Uterus (tissue), 4 donors: ENCODE measurements at places on chromosomes 2 and 18. TPM values are rescaled to one million over a fixed set of nuclear protein-coding genes. Genes with fewer than 3 reads are reported as not detected.

Gene EFEMP1
- 57.0 TPM for total RNA-seq

Gene ANKRD62
- 0.18 TPM for total RNA-seq

Gene NPHP1
- 24.7 TPM for total RNA-seq

Gene ZNF521
- 95.5 TPM for total RNA-seq

Gene IL37
- total RNA-seq: not detected

Gene GMCL1
- 15.9 TPM for total RNA-seq

- no peaks in the 10 kb centered on the region for H3K27me3 ChIP-seq
- no peak for DNase-seq
- no peaks in the 10 kb centered on the region for H3K4me1 ChIP-seq
- no peaks in the 10 kb centered on the region for H3K36me3 ChIP-seq
Measured at GRCh38 chr2:211854832-211855231, 683.8 kb downstream of the ERBB4 start.

- DNase-seq: peak; percentile 12
- H3K27ac ChIP-seq: peak overlapping the region; percentile 90
- H3K4me1 ChIP-seq: peaks cover 6% of the 10 kb centered on the region
- no peaks in the 10 kb centered on the region for H3K27me3 ChIP-seq
- no peak overlapping the region for H3K4me3 ChIP-seq
Measured at GRCh38 chr2:239220981-239221396, 179.8 kb downstream of the HDAC4 start.

DNA sequence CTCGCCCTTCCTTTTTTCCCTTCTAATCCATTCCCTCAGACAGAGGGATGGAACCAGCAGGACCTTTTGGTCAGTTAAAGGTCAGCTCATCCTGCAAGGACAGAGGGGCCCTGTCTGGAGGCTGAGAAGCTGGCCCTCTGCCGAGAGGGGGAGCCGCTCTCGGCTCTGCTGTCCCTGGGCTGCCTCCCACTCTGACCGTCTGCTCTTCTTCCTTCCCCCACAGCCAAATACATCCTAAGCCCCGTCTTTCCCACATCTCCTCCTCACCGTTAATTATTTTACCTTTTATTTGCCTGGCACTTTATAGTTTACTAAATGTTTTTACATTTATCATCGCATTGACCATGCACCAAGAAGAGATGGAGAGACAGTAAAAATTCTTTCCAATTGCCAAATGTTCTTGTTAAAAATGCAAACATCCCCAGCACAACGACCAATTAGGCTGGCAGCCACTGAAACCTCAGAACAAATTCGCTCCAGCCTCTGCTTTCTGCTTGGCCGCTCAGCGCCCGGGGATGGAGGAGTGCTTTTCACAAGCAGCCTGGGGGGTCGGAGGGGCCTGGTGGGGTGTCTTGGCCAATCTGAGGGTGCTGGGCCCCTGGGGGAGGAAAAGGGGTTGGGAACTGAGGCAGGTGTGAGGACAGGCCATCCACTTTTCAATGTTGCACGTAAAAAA lies 123.7 kb downstream of the TNS1 start:
- DNase-seq: no peak
- peak overlapping the region; percentile 59 for H3K27ac ChIP-seq
- H3K4me3 ChIP-seq: no peak overlapping the region
- peaks cover 9% of the 10 kb centered on the region for H3K4me1 ChIP-seq
- no peaks in the 10 kb centered on the region for H3K27me3 ChIP-seq

DNA sequence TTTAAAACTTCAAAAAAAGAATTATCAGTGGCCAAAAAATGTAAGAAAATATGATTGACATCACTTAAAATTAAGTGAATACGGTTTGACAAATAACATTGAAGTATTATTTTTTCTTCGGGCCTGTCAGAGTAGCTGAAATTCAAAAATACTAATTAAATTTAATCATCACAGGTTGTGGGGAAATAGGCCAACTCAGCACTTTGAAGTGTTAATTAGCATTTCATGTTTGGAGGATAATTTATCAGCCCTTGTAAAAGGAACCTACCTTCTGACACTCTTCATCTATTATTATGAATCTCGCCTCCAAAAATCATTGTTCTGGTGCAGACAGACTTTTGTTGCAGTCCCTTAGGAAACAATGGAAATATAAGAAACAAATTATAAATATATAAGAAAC lies 17.6 kb upstream of the OR6B3 start:
- DNase-seq: no peak
- no peaks in the 10 kb centered on the region for H3K4me1 ChIP-seq
- no peaks in the 10 kb centered on the region for H3K27me3 ChIP-seq
- H3K27ac ChIP-seq: no peak overlapping the region
- no peak overlapping the region for H3K4me3 ChIP-seq
- no peaks in the 10 kb centered on the region for H3K36me3 ChIP-seq

- no peaks in the 10 kb centered on the region for H3K36me3 ChIP-seq
- peak overlapping the region; percentile 97 for H3K4me3 ChIP-seq
- DNase-seq: no peak
- peak overlapping the region; percentile 94 for H3K27ac ChIP-seq
- no peaks in the 10 kb centered on the region for H3K4me1 ChIP-seq
Measured at GRCh38 chr18:79987566-79987965, 797 bp downstream of the TXNL4A start.

GRCh38 chr18:45839414-45840395 lies 14.2 kb downstream of the SIGLEC15 start:
- DNase-seq: no peak
- H3K4me1 ChIP-seq: no peaks in the 10 kb centered on the region
- H3K36me3 ChIP-seq: no peaks in the 10 kb centered on the region
- H3K27ac ChIP-seq: no peak overlapping the region

GRCh38 chr2:32671885-32672533 lies 44.2 kb downstream of the TTC27 start:
- no peaks in the 10 kb centered on the region for H3K27me3 ChIP-seq
- no peaks in the 10 kb centered on the region for H3K4me1 ChIP-seq
- no peak for DNase-seq
- no peaks in the 10 kb centered on the region for H3K36me3 ChIP-seq
- no peak overlapping the region for H3K4me3 ChIP-seq

GRCh38 chr2:216491793-216492596 lies 6.6 kb upstream of the RPL37A start:
- DNase-seq: no peak
- H3K27me3 ChIP-seq: no peaks in the 10 kb centered on the region
- H3K4me1 ChIP-seq: no peaks in the 10 kb centered on the region
- H3K4me3 ChIP-seq: no peak overlapping the region

DNA sequence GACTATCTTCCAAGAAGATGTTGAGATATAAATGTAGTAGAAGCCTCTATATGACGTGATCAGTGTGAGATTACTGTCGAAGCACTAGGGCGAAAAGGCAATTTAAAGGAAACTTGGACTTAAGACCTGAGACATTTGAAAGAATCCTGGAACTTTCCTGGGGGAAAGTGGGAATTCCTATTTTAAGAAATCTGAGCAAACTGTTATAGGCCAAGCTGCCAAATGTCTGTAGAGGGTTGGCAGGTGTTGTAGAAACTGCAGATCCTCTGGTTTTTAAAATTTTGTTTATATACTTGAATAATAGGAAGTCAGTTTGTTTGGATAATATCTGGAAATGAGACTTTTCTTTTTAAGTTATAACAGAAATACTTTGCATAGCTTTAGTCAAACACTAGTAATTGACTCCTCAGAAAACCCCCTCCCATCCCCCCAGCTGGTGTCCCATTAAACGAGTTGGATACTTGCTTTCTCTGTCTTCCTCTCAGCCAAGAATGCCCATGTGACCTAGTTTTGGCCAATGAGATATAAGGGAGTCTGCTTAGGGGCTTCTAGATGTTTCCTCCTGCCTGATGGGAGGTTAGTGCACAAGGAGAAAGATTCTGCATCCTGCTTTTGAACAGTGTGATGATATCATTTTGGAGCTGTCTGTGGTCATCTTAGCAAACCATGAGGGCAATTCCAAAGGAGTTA lies 61.2 kb downstream of the MOGAT1 start:
- H3K4me3 ChIP-seq: no peak overlapping the region
- no peaks in the 10 kb centered on the region for H3K36me3 ChIP-seq
- no peak overlapping the region for H3K27ac ChIP-seq
- H3K27me3 ChIP-seq: no peaks in the 10 kb centered on the region

GRCh38 chr2:14358774-14359173 lies 273.7 kb upstream of the LRATD1 start:
- H3K27me3 ChIP-seq: no peaks in the 10 kb centered on the region
- no peak overlapping the region for H3K4me3 ChIP-seq
- H3K36me3 ChIP-seq: no peaks in the 10 kb centered on the region
- H3K4me1 ChIP-seq: no peaks in the 10 kb centered on the region

GRCh38 chr2:225948903-225949302 lies 549.4 kb downstream of the NYAP2 start:
- no peaks in the 10 kb centered on the region for H3K27me3 ChIP-seq
- H3K4me3 ChIP-seq: no peak overlapping the region
- no peak for DNase-seq
- H3K36me3 ChIP-seq: no peaks in the 10 kb centered on the region
- H3K4me1 ChIP-seq: no peaks in the 10 kb centered on the region
- H3K27ac ChIP-seq: no peak overlapping the region

DNA sequence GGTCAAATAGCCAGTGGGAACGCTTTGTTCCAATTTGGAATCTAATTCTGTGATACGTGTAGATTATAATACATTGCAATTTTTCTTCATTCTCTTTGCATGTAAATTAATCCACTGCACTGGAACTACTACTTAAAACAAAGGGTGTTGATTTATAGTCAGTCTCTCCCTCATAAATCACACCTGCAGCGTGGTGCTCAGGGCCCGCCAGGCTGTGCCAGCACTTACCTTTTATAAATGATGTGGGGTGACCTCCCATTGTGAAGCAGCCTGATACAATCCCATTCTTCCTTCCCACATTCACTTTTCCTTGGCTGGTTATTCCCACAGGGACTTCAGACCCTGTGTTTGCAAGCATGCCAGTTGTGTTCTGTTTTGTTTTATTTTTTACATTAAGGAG lies 302.3 kb upstream of the ID2 start:
- H3K27me3 ChIP-seq: no peaks in the 10 kb centered on the region
- no peaks in the 10 kb centered on the region for H3K4me1 ChIP-seq
- H3K36me3 ChIP-seq: no peaks in the 10 kb centered on the region
- peak overlapping the region; percentile 49 for H3K27ac ChIP-seq

DNA sequence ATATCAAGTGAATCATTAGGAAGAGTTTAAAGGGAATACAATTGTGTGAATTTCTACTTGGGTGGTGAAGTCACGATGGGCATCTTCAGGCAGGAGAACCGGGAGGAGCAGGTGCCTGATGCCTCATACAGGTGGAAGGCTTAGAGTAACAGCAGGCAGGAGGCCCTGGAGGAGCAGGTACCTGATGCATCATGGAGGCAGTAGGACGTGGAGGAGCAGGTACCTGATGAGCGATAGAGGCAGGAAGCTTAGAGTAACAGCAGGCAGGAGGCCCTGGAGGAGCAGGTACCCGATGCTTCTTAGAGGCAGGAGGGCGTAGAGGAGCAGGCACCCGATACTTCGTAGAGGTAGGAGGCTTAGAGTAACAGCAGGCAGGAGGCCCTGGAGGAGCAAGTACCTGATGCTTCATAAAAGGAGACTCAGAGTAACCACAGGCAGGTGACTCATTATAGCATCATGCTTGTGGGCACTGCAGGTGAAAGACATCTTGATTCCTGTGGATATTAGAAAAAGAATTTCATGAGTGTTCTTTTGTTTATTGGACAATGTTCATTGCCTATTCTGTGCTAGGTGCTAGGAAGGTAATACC lies 133.9 kb downstream of the ATP9B start:
- no peaks in the 10 kb centered on the region for H3K36me3 ChIP-seq
- H3K27ac ChIP-seq: no peak overlapping the region

GRCh38 chr2:1170241-1170640 lies 219.6 kb downstream of the SNTG2 start:
- H3K4me1 ChIP-seq: no peaks in the 10 kb centered on the region
- no peak overlapping the region for H3K27ac ChIP-seq
- no peak overlapping the region for H3K4me3 ChIP-seq
- DNase-seq: no peak

DNA sequence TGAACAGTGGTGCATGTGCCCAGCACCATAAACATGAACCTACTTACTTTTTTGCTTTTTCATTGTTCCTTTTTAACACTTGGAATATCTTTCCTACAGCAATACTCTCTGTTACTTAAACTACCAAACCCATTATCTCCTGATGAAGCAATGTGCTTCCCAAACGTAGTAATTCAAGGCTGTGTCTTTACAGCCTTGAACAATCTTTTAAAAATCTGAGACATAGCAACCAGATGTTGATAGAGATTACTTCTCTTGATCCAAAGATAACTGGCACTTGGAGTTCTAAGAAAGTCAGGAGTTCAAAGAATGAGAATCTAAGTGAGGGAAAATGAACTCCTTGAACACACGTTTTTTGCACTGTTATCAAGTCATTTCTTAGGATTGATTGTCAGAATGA lies 40.4 kb downstream of the ATP8B1 start:
- no peak overlapping the region for H3K4me3 ChIP-seq
- no peaks in the 10 kb centered on the region for H3K27me3 ChIP-seq
- peaks cover 2% of the 10 kb centered on the region for H3K4me1 ChIP-seq
- no peaks in the 10 kb centered on the region for H3K36me3 ChIP-seq
- H3K27ac ChIP-seq: no peak overlapping the region

GRCh38 chr2:27549303-27549702 lies 33.5 kb upstream of the ZNF512 start:
- H3K27ac ChIP-seq: no peak overlapping the region
- DNase-seq: no peak
- no peaks in the 10 kb centered on the region for H3K4me1 ChIP-seq

DNA sequence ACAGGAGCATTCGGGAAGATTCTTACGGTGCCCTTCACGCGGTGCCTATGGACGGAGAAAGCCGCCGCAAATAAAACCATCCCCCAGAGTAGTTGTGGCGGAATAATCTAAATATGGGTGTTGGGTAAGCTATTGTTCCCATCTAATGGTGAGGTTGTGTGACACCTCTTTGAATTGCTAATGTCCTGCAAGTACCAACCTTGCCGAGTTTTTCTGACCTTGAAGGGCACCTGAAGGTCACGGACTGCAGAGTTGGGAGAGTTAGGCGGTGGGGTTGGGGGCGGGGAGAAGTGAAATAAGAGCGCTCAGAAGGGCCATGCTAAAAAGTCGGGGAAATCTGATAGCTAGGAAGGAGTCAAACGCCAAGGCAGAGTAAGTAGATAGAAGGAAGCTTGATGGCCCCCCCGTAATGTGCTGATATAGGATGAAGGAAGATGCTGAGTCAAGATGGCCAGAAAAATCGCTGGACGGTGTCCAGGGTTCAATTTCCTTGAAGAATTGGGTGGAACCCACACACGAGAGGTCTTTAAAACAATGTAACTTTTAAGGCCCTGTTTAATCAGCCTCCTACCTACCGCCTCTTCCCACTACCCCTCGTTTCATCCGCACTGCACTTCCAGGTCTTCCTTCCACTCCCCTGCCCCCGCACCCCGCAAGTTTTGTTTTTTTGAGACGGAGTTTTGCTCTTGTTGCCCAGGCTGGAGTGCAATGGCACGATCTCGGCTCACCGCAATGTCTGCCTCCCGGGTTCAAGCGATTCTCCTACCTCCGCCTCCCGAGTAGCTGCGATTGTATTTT lies 600 bp downstream of the KATNAL2 start:
- peak; percentile 29 for DNase-seq
- H3K36me3 ChIP-seq: no peaks in the 10 kb centered on the region
- H3K4me1 ChIP-seq: no peaks in the 10 kb centered on the region
- H3K27me3 ChIP-seq: no peaks in the 10 kb centered on the region

DNA sequence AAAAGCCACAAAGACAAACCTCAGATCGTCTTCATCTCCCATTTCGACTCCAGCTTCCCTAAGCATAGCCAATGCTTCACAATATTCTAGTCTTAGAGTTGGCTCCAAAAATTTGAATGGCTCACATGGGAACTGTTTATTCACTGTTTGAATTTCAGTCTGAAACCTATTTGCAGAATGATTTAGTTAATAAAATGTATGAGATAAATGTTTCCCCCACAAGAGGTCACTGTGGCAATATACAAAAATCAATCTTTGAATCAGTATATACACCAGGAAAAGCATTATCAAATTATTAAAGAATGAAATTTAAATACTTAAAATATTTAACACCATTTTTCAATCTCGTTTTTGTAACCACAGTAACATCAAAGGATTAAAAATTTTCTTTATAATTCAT lies 40.0 kb upstream of the MCM6 start:
- H3K27me3 ChIP-seq: no peaks in the 10 kb centered on the region
- no peaks in the 10 kb centered on the region for H3K36me3 ChIP-seq
- H3K4me3 ChIP-seq: no peak overlapping the region
- H3K4me1 ChIP-seq: no peaks in the 10 kb centered on the region
